ENCODE measurements at places on chromosomes 6 and 20.

DNA sequence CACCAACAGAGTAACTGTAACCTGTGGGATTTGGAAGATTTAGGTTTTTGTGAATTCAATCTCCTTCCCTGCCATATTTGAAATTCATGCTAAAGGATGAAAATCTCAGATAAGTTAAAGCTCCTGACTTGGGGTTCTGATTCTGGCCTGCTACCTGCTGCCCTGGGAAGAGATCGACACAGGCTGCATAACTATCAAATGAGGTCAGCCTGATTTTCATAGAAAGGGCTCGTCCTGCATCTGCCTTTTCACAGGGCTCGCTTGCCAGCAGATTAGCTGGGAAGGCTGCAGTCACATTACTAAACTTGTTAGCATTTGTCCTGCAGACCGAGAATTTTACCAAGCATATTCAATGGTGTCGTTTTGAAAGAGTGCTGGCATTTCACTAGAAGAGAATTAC lies 14.6 kb downstream of the GCLC start:
- H3K36me3 ChIP-seq: no peaks in the 10 kb centered on the region
- no peak overlapping the region for H3K4me3 ChIP-seq
- DNase-seq: peak; percentile 71

- no peaks in the 10 kb centered on the region for H3K4me1 ChIP-seq
- no peak for DNase-seq
- H3K27ac ChIP-seq: no peak overlapping the region
- H3K27me3 ChIP-seq: no peaks in the 10 kb centered on the region
Measured at GRCh38 chr6:122778985-122779661, 393 bp upstream of the FABP7 start.

GRCh38 chr6:56814308-56814707 lies 140.6 kb upstream of the BEND6 start:
- DNase-seq: no peak
- H3K36me3 ChIP-seq: no peaks in the 10 kb centered on the region
- H3K27ac ChIP-seq: no peak overlapping the region
- H3K4me1 ChIP-seq: peaks cover 6% of the 10 kb centered on the region
- H3K27me3 ChIP-seq: no peaks in the 10 kb centered on the region
- H3K4me3 ChIP-seq: no peak overlapping the region

DNA sequence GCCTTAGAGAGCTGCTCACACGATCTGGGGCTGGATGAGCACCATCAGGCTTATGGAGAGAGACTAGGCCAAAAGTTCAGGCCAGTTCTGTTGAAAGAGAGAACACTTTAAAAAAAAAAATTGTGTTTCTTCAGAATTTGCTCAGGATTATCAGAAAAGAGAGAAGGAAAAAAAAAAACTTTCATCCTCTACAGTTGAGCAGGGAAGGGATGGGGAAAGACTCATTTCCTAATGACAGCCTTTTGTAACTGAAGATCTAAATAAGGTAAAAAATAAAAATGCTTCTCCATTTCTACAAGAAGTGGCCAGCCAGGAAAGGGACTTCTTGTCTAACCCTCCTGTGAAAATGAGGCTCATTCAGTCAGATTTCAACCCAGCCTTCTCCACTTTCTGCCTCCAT lies 134.8 kb downstream of the LY86 start:
- DNase-seq: no peak
- no peaks in the 10 kb centered on the region for H3K27me3 ChIP-seq
- no peak overlapping the region for H3K27ac ChIP-seq
- no peaks in the 10 kb centered on the region for H3K36me3 ChIP-seq

GRCh38 chr20:48170625-48171024 lies 385.3 kb upstream of the SULF2 start:
- no peaks in the 10 kb centered on the region for H3K4me1 ChIP-seq
- no peak for DNase-seq
- H3K27ac ChIP-seq: no peak overlapping the region
- H3K4me3 ChIP-seq: no peak overlapping the region
- no peaks in the 10 kb centered on the region for H3K27me3 ChIP-seq
- no peaks in the 10 kb centered on the region for H3K36me3 ChIP-seq

DNA sequence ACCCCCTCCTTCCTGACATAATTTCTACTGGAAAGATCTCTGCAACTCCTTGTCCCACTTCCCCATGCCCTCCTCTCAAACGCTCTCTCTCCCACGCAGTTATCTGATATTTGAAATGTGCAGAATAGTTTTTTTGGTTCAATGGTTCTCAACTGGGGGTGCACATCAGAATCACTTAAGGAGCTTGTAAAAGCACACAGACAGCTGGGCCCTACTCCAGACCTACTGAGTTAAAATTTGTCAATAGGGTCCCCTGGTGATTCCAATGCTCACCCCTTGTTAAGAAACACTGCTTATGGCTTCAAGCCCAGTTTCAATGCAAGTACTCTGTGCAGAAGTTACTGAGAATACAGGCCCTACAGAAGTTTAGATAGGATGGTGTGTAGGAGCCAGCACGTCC lies 45.2 kb upstream of the KCNK16 start:
- DNase-seq: no peak
- H3K4me3 ChIP-seq: no peak overlapping the region

DNA sequence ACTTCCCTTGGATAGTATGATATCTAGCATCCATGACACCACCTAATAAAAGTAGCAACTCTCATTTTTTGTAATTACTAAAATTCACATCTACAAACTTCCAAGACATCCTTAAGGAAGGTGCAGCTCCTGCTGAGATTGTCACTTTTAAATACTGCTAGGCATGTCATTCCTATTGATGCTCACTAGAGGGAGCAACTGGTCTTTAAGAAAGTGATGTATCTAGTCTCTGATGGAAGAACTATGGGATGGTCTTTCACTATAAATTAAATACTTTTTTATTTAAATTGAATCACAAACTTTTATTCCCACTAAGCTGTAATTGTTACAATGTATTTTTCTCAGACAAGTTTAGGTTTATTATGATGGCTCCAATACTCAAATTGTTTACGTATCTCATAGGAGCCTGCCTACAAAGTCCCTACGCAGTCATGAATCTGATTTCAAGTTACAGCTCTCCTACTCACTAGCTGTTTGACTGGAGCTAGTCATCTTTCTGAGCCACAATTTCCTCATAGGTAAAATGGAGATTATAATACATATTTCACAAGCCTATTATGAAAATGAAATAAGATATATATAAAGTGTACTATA lies 8.1 kb upstream of the TSPYL1 start:
- peaks cover 2% of the 10 kb centered on the region for H3K4me1 ChIP-seq
- no peak overlapping the region for H3K27ac ChIP-seq
- H3K4me3 ChIP-seq: no peak overlapping the region
- DNase-seq: peak; percentile 79
- no peaks in the 10 kb centered on the region for H3K27me3 ChIP-seq

- no peak overlapping the region for H3K27ac ChIP-seq
- no peak for DNase-seq
- no peak overlapping the region for H3K4me3 ChIP-seq
- no peaks in the 10 kb centered on the region for H3K27me3 ChIP-seq
- no peaks in the 10 kb centered on the region for H3K4me1 ChIP-seq
Measured at GRCh38 chr6:42471714-42472113, 20.0 kb upstream of the TRERF1 start.

DNA sequence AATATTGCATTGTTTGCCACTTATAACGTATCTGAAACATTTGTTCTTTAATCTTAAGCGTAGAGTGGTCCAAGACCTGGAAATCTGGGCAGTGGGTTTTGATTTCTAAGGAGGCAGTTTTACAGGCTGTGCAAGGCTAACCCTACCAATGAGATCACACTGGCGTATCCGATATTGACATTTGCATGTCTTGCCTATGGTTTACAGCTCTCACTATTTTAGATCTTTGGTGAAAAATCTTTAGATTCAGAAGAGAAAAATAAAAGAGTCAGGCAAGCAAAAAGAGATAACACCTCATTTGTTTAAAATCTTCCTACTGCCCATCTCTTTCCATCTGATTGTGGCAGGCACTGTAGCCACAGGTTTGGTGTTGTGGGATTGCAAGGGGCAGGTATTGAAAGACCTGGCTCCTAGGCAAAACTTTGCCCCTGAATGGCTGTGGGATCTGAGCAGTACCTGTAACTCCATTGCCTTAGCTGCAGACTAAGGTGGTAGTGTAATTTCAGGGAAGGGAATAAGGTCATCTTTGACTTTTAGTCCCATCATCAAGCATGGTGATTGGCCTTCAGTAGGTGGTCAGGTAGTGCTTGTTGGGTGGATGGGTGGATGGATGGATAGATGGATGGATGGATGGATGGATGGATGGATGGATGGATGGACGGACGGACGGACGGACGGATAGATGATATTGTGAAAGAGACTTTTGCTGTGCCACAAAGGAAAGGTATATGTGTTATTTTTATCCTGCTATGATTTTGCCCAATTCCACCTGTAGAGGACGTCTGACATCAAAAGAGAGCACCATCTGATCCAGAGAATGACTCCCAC lies 1.9 kb downstream of the TNFAIP3 start:
- H3K27ac ChIP-seq: peak overlapping the region; percentile 7
- no peak for DNase-seq
- H3K36me3 ChIP-seq: no peaks in the 10 kb centered on the region
- H3K4me1 ChIP-seq: peaks cover 9% of the 10 kb centered on the region
- H3K4me3 ChIP-seq: peak overlapping the region; percentile 86

DNA sequence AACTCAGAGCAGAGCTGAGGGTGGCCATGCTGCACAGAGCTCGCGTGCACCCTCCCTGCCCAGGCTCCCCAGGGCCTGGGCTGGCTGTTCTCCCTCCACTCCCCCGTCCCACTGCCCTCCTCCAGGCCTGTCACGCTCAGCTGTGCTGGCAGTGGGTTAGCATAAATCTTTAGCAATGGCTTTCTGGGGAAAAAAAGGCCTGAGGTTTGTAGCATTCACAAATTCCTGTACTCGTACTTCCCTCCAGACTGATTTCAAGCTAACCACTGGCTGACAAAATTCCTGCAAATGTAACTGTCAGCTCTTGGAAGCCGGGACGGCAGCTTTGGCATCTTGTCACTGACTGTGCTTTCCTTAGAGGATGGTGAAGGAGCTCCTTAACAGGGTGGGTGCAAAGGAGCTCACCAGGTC lies 22.3 kb upstream of the SMOC2 start:
- H3K4me3 ChIP-seq: no peak overlapping the region
- no peaks in the 10 kb centered on the region for H3K36me3 ChIP-seq
- H3K27ac ChIP-seq: no peak overlapping the region
- H3K27me3 ChIP-seq: no peaks in the 10 kb centered on the region

DNA sequence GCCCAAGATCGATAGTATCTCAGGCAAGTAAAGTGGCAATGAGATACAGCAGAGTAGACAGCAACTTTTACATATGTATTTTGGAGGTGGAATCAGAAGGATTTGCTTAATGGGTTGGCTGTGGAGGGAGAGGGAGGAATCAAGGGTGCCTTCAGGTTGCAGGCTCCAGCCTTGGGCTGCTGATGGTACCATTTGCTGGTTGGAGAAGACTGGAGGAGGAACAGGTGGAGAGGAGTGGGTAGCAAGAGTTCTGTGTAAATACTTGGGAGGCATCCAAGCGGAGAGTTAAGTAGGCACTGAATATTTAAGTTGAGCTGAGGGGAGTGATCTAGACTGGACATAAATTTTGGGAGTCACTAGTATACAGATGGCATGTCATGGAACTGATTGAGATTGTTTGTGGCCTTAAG lies 5.2 kb downstream of the BICRAL start:
- H3K27me3 ChIP-seq: no peaks in the 10 kb centered on the region
- H3K4me1 ChIP-seq: peaks cover 11% of the 10 kb centered on the region
- H3K4me3 ChIP-seq: no peak overlapping the region
- no peak overlapping the region for H3K27ac ChIP-seq
- DNase-seq: no peak

DNA sequence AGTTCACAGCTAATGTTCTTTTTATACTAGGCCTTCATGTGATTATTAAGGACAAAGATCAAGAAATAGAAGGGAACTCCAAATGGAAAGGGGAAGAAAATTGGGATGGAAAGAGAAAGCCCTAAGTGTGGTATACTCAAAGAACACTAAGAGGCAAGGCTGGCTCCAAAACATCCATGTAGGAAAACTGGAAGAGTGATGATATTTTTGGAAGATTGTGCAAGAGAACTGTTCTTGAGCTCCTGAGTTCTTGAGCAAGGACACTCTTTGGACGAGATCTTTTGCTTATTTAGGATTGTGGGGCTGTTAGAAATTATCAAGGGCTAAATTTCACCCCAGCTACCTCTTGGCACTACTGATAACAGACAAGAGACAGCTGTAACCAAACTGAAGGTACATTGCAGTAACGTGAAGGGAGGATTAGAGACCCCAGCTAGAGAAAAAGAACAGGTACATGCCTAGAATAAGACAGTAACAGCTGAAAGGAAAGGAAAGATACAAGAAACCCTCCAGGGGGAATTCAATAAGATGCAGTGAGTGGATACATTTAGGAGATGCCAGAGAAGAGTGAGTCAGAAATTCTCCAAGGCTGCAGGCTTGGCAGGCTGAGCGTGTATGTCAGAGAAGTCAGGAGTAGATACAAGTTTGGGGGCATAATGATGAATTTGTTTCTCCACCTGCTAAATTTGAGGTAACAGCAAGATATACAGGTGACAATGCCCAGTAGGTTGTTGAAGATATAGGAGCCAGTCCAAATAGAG lies 69.7 kb downstream of the CBLN4 start:
- no peaks in the 10 kb centered on the region for H3K36me3 ChIP-seq
- no peaks in the 10 kb centered on the region for H3K27me3 ChIP-seq
- no peaks in the 10 kb centered on the region for H3K4me1 ChIP-seq
- no peak for DNase-seq
- H3K27ac ChIP-seq: no peak overlapping the region

- H3K36me3 ChIP-seq: no peaks in the 10 kb centered on the region
- no peaks in the 10 kb centered on the region for H3K27me3 ChIP-seq
- no peak overlapping the region for H3K27ac ChIP-seq
- DNase-seq: peak; percentile 61
Measured at GRCh38 chr6:129133770-129134192, 250.8 kb downstream of the LAMA2 start.

GRCh38 chr6:146851837-146852236 lies 253.1 kb downstream of the ADGB start:
- H3K36me3 ChIP-seq: no peaks in the 10 kb centered on the region
- no peak overlapping the region for H3K27ac ChIP-seq
- DNase-seq: peak; percentile 79
- no peak overlapping the region for H3K4me3 ChIP-seq
- no peaks in the 10 kb centered on the region for H3K27me3 ChIP-seq

DNA sequence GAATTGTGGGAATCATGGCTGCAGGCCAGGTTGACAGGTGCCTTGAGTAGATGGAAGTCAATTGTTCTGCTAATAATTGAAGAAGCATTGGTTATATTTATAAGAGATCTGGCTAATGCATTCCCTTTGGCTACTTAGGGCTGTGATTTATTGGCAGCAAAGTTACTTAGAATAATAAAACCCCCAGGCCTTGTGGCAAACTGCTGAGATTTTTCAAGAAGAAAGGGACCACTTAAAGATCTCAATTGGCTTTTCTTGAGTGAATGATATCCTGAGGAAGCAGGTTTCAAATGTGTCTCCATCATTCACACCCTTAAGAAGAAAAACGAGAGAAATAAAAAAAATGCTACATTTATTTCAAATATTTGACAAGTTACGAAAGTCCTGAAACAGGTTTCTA lies 27.4 kb downstream of the DDO start:
- no peaks in the 10 kb centered on the region for H3K27me3 ChIP-seq
- H3K27ac ChIP-seq: no peak overlapping the region
- H3K4me3 ChIP-seq: no peak overlapping the region

GRCh38 chr6:35500782-35501181 lies 3.9 kb upstream of the TEAD3 start:
- H3K36me3 ChIP-seq: no peaks in the 10 kb centered on the region
- peaks cover 4% of the 10 kb centered on the region for H3K4me1 ChIP-seq
- H3K27me3 ChIP-seq: peaks cover 2% of the 10 kb centered on the region
- no peak overlapping the region for H3K27ac ChIP-seq
- DNase-seq: peak; percentile 41
